Activated CD4-positive, alpha-beta T cell treated with anti-CD3 and anti-CD28 coated beads for 1 hour (primary cell): ENCODE measurements at places on chromosomes 2 and 18.

GRCh38 chr18:63181706-63182309 is 137.8 kb downstream of the BCL2 start:
- DNase-seq: no peak

DNA sequence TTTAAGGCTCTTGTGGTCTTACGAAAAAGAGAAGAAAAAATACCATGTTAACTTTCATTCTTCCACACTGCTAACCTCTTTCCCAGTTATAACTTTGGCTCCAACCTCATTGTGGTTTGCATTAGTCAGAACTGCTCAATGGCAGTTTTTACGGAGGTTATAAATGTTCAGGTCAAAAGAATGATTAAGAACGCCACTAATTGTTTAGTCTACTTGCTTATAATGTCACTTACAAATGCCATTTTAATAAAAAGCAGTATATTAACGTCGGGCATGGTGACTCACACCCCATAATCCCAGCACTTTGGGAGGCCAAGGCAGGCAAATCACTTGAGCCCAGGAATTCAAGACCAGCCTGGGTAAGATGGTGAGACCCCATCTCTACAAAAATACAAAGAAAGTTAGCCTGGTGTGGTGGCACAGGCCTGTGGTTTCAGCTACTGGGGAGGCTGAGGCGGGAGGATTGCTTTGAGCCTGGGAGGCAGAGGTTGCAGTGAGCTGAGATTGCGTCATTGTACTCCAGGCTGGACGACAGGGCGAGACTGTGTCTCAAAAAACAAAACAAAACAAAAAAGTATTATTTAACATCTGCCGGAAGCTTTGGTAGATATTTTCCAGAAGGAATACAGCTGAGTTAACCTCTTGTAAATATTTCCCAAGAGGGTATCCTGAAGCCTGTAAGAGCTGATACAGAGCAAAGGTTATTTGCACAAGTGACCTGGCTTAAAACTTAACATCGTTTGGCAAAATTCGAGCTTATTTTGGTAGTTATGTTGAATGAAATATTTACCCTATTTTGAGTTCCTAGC is 5.1 kb downstream of the AGPS start:
- no peak for DNase-seq

GRCh38 chr2:164717000-164717803 is 95.9 kb upstream of the GRB14 start:
- DNase-seq: no peak

- DNase-seq: no peak
Measured at GRCh38 chr18:73366713-73367112, 498.9 kb upstream of the NETO1 start.

- DNase-seq: no peak
Measured at GRCh38 chr2:224885836-224886547, 156.3 kb downstream of the DOCK10 start.
